ENCODE measurements at places on chromosomes 3 and 15.

DNA sequence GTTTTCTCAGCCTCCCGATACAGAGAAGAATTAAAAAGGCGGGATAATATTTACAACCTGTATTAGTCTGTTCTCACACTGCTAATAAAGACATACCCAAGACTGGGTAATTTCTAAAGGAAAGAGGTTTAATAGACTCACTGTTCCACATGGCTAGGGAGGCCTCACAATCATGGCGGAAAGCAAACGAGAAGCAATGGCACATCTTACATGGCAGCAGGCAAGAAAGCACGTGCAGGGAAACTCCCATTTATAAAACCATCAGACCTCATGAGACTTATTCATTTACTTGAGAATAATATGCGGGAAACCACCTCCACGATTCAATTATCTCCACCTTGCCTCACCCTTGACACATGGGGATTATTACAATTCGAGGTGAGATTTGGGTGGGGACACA, 27.5 kb upstream of the RPL39L start:
- no peak for DNase-seq

GRCh38 chr15:80754014-80754413, 25.2 kb upstream of the CEMIP start:
- no peak for DNase-seq

GRCh38 chr15:69275074-69275670, 23.5 kb upstream of the PAQR5 start:
- no peak for DNase-seq

DNA sequence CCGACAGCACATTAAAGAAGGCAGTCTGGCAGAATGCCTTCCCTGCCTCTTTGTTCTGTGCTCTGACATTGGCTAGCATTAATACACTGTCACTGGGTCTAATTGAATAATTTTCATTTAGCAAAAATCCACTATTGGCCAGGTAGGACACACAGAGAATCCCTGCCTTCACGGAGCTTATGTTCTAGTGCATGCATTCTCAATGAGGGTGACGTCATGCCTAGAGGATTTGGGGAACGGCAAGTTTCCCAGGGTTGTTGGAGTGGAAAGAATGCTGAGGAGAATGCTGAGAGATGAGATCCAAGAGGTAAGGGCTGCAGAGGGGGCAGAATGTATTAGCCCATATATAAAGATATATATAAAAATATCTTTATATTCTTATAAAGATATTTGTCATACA, 284.7 kb downstream of the ERC2 start:
- DNase-seq: no peak

DNA sequence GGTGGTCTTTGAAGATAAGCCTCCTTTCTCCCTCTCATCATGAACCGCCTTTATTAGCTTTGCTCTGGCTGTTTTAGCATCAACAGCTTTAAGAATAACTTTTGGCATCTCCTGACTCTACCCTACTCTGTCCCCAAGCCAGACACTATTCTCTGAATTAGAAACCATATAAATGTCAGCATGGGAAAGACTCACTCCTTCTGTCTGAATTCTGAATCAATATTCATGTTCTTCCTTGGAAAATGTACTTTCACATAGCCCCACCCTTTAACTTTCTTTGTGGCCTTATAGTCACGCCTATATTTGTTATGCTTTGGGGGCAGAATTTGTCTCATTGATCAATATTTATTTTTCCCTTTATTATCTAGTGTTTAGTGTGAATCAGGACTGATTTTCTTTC, 131.7 kb upstream of the NR2E3 start:
- no peak for DNase-seq

DNA sequence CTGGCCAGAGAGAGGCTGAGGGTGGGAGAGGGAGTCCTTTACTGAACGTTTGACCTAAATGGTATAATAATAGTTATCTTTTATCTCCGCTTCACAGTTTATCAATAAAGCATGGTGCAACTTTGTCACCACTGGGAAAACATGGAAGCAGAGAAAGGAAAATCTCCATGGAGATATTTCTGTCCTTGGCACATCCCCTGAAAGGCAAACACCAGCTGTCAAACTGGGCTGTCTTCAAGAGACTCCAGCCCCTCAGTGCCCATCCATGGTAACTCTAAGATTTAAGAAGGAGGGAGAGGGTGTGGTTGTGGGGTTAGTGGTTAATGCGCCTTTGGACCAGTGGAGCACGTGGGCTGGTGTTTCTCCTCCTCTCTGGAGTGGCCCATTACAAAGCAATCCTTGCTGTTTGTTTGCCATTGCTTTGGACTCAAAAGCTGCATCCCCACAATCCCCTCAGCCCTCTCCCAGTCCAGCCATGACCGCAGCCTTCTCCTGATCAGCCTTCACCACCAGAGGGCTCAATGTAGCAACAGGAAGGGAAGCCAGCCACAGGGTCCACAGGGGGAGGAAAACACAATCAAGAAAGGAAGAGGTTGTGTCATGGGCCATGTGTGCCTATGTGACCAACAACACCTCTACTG, 38.2 kb upstream of the FAM174B start:
- DNase-seq: no peak

GRCh38 chr15:100710744-100711515, 108.5 kb downstream of the ASB7 start:
- DNase-seq: no peak
